ENCODE measurements at places on chromosomes 5 and 9.

- no peak for DNase-seq
Measured at GRCh38 chr5:51373880-51374523, 9.2 kb upstream of the ISL1 start.

DNA sequence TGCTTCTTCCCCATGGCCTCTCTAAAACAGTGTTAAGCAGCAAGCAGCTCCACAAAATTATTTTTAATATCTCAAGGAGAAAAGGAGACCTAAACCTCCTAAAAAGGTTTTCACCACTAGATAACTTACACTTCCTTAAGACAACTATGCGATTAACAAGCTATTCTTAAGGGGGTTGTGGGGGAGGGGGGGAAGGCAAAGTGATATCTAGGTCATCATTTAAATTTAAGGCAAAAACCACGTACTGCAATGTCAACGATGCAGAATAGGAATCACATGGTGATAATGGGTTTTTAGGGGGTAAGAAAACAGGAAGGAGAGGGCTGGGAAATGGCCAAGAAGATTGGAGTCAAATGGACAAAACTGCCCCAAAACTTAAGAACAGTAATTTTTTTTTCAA is 32.6 kb downstream of the CSNK1A1 start:
- no peak for DNase-seq

- no peak for DNase-seq
Measured at GRCh38 chr9:68941780-68942459, 72.0 kb downstream of the PRKACG start.

DNA sequence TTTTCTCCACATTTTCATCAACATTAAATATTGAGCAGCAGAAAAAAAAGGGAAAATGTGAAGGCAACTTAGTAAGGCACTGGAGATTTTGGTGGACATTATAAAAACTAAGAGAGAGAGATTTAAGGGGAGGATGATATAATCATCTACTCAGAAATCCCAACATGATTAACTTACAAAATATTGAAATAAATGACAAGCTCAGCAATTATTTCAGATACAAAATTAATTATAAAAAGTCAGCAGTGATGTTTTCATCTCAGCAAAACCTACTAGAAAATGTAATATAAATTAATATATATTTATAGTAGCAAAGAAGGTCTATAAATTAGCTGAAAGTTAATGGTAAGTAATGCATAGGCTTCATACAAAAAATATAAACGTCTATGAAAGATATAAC is 30.8 kb upstream of the PRDM9 start:
- DNase-seq = no peak

DNA sequence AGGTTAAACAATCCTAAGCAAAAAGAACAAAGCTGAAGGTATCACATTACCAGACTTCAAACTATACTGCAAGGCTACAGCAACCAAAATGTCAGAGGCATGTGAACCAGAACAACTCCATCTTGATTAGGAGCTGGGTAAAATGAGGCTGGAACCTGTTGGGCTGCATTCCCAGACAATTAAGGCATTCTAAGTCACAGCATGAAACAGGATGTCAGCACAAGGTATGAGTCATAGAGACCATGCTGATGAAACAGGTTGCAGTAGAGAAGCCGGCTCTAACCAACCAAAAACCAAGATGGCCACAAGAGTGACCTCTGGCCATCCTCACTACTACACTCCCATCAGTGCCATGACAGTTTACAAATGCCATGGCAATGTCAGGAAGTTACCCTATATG is 252.0 kb downstream of the RASEF start:
- DNase-seq = peak; percentile 92

GRCh38 chr5:156836846-156837245 is 13.2 kb upstream of the PPP1R2B start:
- DNase-seq = no peak

GRCh38 chr5:124734574-124735168 is 11.8 kb downstream of the ZNF608 start:
- no peak for DNase-seq

GRCh38 chr9:124574534-124575375 is 67.6 kb upstream of the NR5A1 start:
- peak; percentile 83 for DNase-seq

GRCh38 chr5:168014433-168015123 is 276.9 kb upstream of the WWC1 start:
- no peak for DNase-seq

DNA sequence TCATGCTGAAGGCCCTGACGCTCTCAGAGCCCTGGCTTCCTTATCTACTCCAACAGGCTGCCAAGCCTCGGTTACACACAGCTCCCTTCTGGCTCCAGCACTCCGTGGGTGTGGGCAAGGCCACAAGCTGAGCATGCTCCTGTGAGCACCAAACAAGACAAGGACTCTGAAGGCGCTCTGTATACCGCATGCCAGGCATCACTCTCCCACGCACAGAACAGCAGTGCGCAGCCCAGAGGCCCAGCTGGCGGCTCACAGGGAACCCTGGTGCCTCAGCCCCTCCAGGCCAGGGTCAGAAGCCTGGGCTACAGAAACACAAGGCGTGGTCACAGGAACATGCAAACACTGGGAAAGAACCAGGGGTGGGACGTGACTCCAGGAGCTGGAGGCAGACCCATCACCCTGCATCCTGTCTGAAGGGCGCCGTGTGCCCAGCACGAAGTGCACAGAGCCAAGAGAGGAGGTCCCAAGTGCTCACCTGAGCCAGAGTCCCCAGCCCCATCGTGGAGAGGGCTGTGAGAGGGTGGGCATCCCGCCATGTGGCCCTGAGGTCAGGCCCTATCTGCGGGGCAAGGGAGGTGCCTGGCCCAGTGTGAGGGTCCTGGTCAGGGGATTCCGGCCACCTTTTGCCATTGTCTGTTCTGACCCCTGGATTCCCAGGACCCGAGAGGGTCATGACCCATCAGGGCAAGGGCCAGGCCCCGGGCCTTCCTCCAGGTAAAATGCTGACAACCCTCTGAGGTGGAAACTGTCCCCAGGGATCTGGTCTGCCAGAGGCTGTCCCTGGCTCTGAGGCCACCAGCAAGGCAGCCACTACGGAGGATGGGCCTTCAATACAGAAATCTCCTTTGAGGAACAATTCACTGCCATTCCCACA is 54.7 kb downstream of the COL23A1 start:
- no peak for DNase-seq

- no peak for DNase-seq
Measured at GRCh38 chr9:84997472-84997871, 327.9 kb downstream of the NTRK2 start.
